ENCODE measurements at places on chromosomes 7 and 10.

DNA sequence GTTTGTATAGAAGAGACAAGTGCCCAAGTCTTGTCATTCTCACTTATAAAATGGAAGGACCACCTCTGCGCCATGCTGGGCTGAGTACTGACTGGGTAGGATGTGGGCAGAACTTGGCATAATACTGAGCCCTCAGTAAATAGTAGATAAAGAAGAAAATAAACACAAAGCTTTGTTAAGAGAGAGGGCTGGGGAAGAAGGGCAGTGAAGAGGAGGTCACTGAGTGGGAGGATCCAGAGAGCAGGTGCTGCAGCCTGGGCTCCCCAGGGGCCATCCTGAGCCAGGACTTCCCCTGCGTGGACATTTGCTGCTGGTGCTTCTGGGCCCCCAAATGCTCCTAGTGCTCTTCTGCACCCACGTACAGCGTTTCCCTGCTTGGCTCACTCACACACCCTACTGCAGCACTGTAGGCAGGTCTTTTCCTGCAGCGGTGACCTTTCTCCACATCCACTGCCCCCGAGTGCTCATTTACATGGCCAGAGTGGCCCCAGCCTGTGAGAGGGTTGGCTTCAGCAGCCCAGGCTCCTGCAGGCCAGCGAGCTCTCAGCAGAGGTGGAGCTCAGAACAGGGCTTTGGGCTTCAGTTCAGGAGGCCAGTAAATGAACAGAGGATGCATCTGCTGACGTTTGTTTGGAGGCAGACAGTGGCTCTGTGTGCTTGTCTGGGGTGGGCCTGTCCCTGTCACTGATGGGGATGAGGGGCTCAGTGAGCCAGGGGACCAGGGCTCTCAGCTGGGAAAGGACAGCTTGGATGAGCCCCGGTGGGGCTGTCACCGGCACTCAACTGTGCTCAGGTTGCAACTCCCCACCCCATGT, 164.6 kb downstream of the ADARB2 start:
- no peak for DNase-seq

DNA sequence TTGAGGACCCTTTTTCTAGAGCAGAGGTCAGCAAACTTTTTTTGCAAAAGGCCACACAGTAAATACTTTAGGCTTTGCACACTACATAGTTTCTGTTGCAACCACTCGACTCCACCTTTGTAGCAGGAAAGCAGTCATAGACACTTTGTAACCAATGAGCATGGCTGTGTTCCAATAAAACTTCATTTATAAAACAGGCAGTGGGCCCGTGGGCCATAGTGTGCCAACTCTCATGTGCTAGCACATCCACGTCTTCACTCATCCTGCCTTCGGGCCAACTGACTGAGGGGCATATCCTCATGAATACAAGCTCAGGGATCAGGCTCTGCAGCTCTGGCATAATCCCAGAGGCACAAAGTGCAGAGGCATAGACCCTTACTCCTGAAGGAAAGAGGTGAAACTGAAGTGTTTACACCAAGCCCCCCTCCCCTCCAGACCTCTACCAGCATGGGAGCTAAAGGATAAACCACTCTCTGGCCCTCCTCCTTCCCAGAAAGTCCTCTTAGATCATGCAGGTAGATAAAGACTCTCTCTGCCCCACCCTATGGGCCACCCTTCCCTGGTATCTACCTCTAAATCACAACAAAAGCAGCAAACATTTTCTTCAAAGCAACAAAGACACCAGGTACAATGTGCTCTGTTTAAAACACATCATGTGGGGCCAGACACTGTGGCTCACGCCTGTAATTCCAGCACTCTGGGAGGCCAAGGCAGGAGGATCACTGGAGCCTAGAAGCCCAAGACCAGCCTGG, 71.0 kb downstream of the DLG5 start:
- DNase-seq: no peak

DNA sequence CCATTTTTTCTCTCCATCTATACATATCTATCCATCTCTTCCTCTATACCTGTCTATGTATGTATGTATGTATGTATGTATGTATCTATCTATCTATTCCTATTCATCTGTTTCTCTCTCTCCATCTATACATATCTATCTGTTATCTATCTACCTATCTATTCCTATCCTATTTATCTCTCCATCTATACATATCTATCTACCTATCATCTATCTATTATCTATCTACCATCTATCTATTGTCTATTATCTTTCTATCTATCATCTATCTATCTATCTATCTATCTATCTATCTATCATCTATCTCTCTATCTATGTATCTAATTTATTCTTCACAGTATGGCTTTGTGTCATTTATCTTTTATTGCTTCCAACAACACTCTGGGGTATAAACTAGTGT, 1124.4 kb downstream of the TYW1 start:
- no peak for DNase-seq

DNA sequence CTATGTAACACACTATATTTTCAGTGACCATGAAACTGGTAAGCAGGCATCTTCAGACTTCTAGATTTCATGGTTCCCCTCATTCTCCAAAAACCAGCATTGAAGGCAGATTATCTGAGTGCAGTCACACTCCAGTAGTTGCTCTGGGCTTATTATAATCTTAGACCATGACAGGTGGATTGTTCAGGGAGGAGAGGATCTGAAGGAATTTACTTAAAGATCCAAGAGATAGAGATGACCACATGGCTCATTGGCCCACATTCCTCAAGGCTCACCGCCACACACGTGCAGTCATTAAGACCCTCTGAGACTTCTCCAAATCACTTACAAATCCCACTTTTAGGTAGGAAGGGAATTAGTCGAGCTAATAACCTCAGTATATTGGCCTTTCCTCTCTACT, 55.2 kb downstream of the GSAP start:
- no peak for DNase-seq

DNA sequence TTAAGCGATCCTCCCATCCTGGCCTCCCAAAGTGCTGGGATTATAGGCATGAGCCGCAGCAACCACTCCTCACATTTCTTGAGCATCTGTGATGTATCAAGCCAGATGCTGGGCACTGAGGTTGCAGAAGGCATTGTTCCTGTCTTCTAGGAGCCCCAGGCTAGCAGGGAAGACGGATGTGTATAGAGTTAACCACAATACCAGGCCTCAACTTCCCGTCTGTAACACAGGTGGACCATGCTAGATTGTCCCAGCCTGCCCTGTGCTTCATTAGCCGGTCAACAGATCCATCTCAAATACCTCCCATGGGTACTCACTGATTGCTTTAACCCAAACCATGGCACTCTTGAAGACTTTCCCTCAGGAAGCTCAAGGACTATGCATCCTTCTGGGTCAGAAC, 1.8 kb upstream of the CLDN4 start:
- DNase-seq: no peak

GRCh38 chr10:13613519-13613918, 26.8 kb downstream of the PRPF18 start:
- DNase-seq: peak; percentile 57

DNA sequence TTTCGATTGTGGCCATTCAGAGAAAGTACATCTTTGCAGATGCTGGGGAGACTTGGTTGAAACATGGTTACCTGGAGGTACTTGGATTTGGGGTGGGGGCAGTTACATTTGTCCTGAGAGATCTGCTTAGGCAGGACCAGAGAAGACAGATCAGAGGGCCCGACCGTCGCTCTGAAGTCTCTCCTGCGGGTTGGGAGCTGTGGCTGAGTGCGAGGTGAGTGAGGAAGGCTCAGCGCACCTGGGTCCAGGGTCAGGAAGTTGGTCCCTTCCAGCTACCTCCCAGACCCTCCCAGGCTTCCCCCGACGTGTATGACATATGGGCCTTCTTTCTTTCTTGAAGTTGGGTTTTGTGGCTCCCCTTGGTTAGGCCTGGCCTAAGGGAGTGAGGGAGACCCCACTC, 56.3 kb downstream of the LHPP start:
- no peak for DNase-seq

- DNase-seq: no peak
Observed at GRCh38 chr7:44765579-44766415, 17.1 kb downstream of the ZMIZ2 start.

DNA sequence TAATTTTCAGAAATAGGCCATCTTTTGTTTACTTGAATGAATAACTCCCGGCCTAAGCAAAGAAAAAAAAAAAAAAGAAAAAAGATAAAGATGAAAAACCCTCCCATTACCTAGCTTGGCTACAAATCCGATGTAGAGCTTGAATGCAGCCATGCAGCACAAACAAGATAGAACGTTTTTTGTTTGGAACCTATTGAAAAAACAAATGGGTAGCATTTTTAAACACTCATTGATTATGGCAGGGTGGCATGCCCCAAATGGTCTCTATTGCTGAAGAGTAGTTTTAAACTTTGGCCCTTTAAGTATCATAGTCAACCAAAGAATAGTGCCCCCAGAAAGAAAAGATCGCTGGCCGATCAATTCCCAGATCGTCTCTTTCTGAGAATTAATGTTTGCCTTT, 84.4 kb downstream of the VTI1A start:
- no peak for DNase-seq

DNA sequence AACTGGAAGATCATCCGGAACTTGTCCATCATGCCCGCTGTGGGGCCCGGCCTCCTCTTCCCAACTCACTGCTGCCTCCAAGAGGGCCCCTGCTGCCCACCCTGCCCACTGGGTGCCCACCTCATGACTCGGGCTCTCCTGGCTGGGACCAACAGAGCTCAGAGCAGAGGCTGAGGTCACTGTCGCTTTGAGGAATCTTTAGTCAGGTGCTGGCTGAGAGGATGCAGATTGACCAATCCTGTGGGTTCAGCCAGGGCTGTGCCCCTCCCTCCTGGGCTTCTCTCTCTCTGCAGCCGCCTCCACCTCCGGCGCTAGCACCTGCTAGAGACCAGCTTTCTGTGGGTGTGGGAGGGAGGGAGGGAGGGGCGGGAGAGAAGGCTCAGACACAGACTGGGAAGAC, at the start of gene CALHM1:
CALHM1 (minus strand) TSS at position 181 of the 400 bp plus-strand sequence; CDS start at position 32, 149 bp downstream.
- no peak for DNase-seq

DNA sequence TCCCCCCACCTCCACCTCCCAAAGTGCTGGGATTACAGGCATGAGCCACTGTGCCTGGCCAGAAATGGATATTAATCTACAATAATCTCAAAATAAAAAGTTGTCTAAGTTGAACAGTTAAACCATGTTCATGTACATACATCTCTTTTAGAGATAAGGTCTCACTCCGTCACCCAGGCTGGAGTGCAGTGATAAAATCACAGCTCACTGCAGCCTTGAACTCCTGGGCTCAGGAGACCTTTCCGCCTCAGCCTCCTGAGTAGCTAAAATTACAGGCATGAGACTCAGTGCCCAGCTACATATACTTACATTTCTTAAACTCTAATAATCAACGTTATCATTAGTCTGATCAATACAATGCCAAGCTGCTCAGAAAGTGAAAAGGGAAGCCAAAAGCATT, 36.2 kb downstream of the VSTM4 start:
- DNase-seq: no peak

- peak; percentile 84 for DNase-seq
Observed at GRCh38 chr10:6778992-6779701, 199.1 kb upstream of the PRKCQ start.

DNA sequence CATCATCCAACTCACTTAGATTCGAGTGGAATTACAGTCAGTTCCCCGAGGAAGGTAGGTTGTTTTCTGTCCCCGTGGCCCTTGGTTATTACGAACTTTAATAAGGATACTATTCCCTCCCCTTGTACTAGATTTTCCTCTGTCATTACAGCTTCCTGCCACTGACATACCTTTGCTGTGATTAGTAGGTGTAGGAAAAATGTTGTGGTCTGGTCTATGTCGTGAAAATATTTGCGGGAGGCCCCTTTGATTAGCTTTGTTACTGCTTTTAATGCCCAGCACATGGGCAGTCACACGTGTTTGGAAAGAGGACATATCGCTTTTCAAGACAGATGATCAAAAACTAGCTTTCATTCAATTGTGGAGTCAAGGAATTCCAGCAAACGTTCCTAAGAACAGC, 92.2 kb downstream of the GATA3 start:
- no peak for DNase-seq

DNA sequence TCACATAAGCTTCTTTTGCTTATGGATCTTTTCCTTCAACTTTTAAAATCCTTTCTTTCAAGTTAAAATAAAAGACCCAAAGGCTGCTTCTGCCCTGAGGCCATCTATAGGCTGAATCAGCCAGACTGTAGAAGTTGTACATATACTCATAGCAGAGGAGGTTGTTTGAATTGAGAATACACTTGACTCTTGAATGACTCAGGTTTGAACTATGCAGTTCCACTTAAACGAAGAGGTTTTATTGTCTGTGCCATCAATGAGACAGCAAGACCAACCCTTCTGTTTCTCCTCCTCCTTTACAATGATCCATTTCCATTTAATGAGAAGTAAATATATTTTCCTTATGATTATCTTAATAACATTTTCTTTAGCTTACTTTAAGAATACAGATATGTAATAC, 5.8 kb downstream of the ZNF365 start:
- peak; percentile 24 for DNase-seq

DNA sequence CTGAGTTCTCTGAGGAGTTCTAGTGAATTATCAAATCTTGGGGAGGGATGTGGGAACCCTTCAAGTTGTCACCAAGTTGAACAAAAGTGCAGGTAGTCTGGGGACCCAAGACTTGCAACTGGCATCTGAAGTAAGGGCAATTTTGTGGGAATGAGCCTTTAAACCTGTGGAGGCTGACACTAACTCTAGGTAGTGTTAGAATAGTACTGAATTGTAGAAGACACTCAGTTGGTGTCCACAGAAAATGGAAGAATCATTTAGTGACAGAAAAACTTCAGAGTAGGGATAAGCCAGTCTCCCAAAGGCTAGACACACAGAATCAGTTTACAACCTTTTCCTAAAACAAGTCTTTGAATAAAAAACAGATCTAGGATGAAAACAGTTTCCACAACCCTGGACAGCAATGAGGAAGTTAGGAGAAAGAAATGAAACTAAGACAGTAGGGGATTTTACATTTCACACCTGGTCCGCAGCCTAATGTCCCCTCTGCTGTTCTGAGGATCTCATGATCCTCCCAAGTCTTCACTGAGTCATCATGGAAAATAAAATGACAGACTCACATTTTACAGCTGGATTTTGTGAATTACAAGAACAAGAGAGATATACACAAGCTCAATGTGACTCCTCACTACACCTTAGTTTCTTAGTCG, 23.0 kb upstream of the ING3 start:
- DNase-seq: no peak
